ENCODE measurements at places on chromosomes 16 and 17.
A peak's percentile ranks its signal among the peaks of the same experiment; 100 is the strongest.

GRCh38 chr16:50478773-50479149 is 69.4 kb upstream of the NKD1 start:
- DNase-seq = peak; percentile 9

- no peak for DNase-seq
Measured at GRCh38 chr16:77991701-77992100, 30.6 kb upstream of the CLEC3A start.

- no peak for DNase-seq
Measured at GRCh38 chr17:33469421-33469820, 176.3 kb upstream of the ASIC2 start.

- DNase-seq = no peak
Measured at GRCh38 chr16:65418435-65418834, 296.6 kb upstream of the CDH11 start.

DNA sequence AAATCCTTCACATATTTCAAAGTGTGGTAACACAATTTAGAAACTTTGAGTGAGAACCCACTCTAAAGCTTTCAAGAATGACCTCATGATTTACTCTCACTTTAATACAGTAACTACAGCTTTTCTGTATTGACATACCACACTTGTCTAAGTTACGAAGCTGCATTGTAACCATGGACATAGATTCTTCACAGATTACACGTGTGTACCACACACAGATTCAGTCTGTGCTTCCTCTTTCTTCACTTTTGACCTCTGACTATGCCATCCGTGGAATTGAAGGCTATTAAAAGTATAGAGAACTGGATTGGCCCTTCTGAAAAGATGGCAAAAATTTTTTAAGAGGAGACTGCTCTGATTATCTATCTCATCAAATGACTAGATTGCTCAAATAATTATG is 172.7 kb downstream of the TANC2 start:
- no peak for DNase-seq

GRCh38 chr16:72202014-72202413 is 30.1 kb upstream of the PMFBP1 start:
- DNase-seq = no peak

DNA sequence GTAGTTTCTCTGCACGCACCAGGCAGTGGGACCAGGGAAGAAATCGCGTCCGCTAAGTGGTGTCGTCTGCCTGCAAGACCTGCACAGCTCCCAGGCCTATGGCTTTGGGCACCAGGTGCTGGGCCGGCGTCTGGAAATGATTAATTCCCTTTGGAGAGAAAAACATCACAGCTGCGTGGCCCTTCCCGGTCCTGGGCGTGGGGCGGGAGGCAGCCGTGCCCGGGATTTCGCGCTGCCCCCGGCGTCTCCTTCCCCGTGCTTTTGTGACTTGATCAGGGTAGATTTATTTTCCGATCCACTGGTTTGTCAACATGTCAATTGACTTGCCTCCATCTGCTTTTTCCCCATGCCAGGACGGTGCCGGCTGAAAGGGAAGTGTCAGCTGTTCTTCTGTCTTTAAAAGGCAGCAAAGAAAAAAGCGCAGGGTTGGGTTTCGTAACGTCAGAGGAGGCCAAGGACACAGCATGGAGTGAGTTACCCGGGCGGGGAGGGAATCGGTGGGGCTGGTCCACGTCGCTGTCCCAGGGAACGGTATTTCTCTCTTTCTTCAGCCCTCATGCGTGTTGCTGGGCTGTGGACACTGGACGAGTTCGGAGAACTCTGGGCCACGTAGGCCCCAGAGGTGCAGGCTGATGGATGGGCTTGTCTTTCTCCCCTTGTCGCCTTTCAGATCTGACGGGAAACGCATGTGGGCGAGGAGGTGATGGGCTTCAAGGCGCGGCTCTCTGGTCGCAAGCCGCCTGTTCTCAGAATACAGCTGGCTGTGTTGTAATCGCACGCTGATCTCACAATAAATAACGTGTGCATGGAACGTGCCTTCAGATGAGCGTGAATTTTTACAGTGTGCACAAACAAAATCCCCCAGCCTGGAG is 188.1 kb upstream of the ZNF469 start:
- DNase-seq = no peak

GRCh38 chr17:16886655-16887322 is 85.1 kb downstream of the TNFRSF13B start:
- DNase-seq = no peak

- DNase-seq = no peak
Measured at GRCh38 chr16:82454152-82454551, 172.6 kb upstream of the CDH13 start.

GRCh38 chr16:30407102-30407803 is at the start of gene ZNF771:
ZNF771 (plus strand) TSS chr16:30407606; CDS start chr16:30408054, 448 bp downstream.
- DNase-seq = peak; percentile 92

GRCh38 chr16:525520-526180 is 1.9 kb upstream of the CAPN15 start:
- DNase-seq = peak; percentile 60

- DNase-seq = no peak
Measured at GRCh38 chr16:69417520-69418199, 6.8 kb upstream of the CYB5B start.

DNA sequence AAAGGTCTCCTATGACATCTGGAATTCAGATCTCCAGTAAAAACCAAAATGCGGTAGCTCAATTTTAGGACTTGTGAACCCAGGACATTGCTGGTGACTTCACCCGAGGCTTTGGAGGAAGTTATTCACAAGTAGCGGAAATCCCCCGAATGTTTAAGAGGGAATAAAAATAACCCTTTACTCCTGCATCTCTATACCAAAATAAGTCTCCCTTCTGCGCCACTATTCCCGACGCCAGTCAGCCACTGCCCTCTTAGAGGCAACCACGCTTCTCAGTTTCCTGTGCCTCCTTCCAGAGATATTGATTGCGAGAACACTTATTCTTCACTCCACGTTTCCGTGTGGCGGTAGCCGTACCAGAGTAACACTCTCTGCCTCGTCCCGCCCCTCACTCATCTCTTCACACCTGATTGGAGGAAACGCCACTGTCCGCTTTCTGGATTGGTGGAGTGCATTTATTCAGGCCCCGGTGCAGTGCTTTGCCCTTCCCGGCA is 27.4 kb downstream of the EMP2 start:
- peak; percentile 18 for DNase-seq

DNA sequence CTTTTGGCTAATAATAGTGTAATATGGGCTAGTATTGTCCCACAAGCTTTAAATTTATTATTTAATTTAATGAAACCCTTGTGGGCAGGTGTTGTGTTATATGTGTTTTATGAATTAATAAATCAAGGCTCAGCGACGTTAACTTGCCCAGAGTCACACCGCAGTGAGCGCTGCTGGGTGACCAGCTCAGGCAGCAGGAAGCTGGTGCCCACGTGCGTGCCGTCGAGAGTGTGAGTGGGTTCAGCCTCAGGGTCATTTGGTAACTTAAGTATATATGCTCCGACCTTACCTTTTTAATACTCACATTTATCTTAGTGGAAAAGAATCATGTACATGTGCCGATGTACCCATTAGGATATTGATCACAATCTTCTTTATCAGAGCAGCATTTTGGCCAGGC is 137.4 kb upstream of the CHMP6 start:
- no peak for DNase-seq

DNA sequence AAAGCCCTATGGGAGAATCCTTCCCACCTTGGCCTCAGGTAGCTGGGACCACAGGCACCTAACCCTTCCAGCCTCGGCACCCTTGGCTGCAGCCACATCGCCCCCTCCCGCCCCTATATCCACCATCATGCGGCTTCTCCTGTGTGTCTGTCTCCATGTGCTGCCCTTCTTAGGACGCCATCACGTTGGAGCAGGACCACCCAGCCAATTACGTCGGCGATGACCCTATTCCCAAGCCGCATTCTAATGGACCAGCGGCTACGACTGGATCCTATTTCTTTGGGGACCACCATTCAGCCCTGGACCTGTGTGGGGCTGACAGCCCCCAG is 3.3 kb upstream of the CCDC57 start:
- no peak for DNase-seq

GRCh38 chr17:57954397-57955182 is 622 bp downstream of the CUEDC1 start:
- no peak for DNase-seq

GRCh38 chr16:1341495-1342420 is 8.3 kb downstream of the BAIAP3 start:
- DNase-seq = no peak

GRCh38 chr16:31177136-31177535 is 2.8 kb upstream of the FUS start:
- DNase-seq = peak; percentile 34

GRCh38 chr16:17360693-17361122 is 110.1 kb downstream of the XYLT1 start:
- no peak for DNase-seq

DNA sequence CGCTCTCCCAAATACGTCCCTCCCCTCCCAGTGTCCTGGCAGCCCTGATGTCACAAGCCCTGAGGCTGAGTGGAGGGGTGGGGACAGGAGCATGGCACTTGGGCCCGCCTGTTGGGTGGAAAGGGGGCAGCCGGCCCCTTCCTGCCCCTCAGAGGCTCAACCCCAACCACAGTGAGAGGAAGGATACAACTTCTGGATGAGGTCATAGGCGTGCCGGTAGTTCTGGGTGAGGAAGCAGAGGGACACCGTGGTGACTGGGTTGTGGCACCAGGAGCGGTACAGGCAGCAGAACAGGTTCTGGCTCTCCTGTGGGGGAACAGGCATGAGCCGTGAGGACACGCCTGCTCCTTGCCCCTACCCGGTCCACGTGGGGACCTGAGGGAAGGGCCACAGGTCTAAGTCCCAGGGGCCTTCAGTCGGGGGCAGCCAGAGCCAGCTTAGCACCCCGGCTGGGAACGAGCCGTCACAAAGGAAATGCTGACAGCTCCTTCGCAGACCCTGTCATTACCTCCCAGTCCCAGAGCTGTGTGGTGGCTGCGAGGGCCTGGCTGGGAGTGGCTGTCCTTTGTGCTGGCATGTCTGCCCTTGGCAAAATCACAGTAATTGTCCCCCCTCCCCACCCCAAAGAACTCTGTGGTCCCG is 11.2 kb upstream of the MTSS2 start:
- DNase-seq = no peak

DNA sequence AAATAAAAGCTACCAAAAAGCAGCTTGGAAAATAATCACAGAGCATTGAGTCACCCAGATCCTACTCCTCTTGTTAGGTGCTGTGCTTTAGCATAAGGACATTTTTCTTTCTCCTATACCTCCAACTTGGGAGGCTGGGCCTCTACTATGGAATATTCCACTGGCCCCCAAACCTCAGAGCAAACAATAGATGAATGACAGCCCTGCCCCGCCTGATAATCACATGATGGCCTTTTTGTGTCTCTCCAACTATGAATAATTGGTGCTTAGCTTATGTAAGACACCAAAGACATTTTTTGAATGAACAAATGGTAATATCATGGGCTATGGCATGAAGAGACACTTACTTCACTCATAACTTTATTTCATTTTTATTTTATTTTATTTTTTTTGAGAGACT is 250.2 kb downstream of the GRIN2A start:
- DNase-seq = no peak

Data from CD4-positive, alpha-beta T cell (primary cell).